ENCODE measurements at places on chromosomes 5 and 9. TPM values are rescaled to one million over a fixed set of nuclear protein-coding genes. Genes with fewer than 3 reads are reported as not detected.

Gene KIF4B
- 0.01 TPM for polyA plus RNA-seq

Gene TOR1B
- polyA plus RNA-seq = 29.5 TPM

Gene ISL1
- 0.07 TPM for polyA plus RNA-seq

Gene SH3RF2
- polyA plus RNA-seq = 0.53 TPM

- no peak overlapping the region for H3K4me3 ChIP-seq
- no peaks in the 10 kb centered on the region for H3K27me3 ChIP-seq
- peak; percentile 79 for DNase-seq
- H3K4me1 ChIP-seq = no peaks in the 10 kb centered on the region
Measured at GRCh38 chr9:100020121-100020795, 78.5 kb downstream of the ERP44 start.

DNA sequence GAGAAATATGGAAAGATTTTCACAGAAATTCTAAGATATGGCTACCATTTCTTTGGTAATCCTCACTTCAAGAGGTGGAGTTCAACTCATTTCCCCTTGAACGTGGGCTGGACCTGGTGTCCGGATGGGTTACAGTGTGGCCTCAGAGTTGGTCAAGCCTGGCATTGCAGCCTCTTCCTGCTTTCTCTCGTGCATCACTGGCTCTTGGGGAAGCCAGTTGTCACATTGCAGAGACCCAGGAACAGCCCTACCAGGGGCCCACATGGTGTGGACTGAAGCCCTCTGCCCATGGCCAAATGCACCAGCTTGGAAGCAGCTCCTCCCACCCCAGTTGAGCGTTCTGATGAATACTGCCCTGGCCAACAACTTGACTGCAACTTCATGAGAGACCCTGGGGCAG is 47.7 kb upstream of the FCN1 start:
- no peak overlapping the region for H3K27ac ChIP-seq
- H3K27me3 ChIP-seq = no peaks in the 10 kb centered on the region
- H3K36me3 ChIP-seq = no peaks in the 10 kb centered on the region
- no peaks in the 10 kb centered on the region for H3K4me1 ChIP-seq
- H3K4me3 ChIP-seq = no peak overlapping the region

GRCh38 chr9:12712532-12712931 is 19.3 kb downstream of the TYRP1 start:
- H3K27me3 ChIP-seq = no peaks in the 10 kb centered on the region
- DNase-seq = no peak
- no peak overlapping the region for H3K27ac ChIP-seq
- H3K36me3 ChIP-seq = no peaks in the 10 kb centered on the region
- H3K4me3 ChIP-seq = no peak overlapping the region

DNA sequence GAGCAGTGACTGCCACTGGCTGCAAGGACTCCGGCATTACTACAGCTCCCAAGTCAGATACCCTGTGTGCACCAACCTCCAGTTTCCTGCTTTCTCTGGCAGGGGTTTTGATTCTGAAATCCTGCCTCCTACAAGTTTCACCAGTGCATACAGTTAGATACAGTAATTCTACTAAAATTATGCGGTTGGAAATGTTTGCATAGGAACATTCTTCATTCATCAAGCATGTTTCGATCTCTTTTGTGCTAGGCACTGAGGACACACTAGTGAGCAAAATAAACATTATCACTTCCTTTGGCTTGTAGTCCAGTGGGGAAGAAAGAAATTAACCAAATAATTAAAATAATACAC is 152.2 kb downstream of the TMEM167A start:
- no peaks in the 10 kb centered on the region for H3K27me3 ChIP-seq
- DNase-seq = peak; percentile 18
- H3K27ac ChIP-seq = no peak overlapping the region
- H3K4me1 ChIP-seq = no peaks in the 10 kb centered on the region
- H3K4me3 ChIP-seq = no peak overlapping the region

DNA sequence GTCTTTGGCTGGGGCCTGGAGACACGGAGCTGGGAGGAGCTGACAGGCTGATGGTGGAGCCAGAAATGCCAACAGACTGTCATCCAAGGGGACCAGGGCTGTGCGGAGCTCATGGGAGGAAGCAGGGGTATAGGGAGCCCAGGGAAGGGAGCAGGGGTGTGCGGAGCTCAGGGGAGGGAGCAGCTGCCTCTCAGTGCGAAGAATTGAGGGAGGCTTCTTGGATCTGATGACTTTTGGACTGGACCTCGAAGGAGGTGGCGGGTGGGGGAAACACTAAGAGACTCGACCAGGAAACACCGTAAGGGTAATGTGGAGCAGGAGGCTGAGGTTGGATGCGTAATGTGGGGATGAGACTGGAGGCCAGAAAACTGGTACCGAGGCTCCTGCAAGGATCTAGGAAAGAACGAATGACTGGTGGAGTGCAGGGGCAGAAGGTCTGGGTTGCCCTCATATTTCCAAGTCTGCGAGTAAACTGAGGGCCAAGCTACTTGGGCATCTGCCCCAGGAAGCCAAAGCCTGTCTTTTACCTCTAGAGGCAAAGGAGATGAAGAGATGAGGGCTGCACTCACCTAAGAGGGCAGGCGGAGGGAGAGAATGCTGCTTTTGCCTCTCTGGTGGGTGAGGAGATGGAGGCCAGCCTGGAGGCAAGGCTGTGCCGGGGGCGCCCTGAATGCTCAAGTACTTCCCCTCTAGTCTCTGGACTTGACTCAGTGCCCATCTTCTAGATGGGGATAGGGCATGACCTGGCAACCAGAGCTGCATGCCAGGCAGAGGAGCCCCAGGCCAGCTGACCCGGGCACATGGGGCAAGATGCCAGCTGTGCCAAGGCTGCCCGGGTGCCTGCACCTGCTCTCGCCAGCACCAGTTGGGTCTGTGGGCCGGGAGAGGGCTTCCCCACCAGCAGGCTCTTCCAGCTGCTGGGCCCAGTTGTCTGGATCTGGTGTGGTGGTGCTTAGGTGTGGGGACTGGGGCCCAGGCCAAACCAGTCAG is 2.3 kb downstream of the PTGS1 start:
- peaks cover 35% of the 10 kb centered on the region for H3K4me1 ChIP-seq
- no peaks in the 10 kb centered on the region for H3K27me3 ChIP-seq
- DNase-seq = no peak

- H3K27me3 ChIP-seq = peaks cover 4% of the 10 kb centered on the region
- no peak overlapping the region for H3K4me3 ChIP-seq
- no peaks in the 10 kb centered on the region for H3K36me3 ChIP-seq
- H3K27ac ChIP-seq = no peak overlapping the region
Measured at GRCh38 chr9:134252084-134252830, 74.0 kb upstream of the RXRA start.

DNA sequence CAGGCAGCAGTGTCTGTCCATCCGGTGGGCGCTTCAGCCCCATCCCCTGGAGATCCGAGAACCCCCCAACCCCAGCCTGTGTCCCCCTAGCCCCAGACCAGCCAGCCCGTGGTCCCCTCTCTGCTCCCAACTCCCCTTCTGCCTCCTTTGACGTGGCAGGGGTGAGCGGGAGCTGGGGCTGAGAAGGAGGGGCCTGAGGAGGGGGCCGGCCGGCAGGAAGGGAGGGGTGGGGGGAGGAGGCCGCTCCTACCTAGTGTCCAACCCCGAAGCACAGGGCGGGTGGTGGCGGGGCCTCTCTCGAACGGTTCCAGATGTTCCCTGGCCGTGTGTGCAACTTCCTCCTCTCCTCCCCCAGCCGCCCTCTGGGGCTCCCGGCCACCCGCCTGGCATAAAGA is 31.0 kb downstream of the GOLGA2 start:
- H3K4me3 ChIP-seq = peak overlapping the region; percentile 43
- H3K27me3 ChIP-seq = no peaks in the 10 kb centered on the region
- DNase-seq = peak; percentile 89
- peak overlapping the region; percentile 80 for H3K27ac ChIP-seq

DNA sequence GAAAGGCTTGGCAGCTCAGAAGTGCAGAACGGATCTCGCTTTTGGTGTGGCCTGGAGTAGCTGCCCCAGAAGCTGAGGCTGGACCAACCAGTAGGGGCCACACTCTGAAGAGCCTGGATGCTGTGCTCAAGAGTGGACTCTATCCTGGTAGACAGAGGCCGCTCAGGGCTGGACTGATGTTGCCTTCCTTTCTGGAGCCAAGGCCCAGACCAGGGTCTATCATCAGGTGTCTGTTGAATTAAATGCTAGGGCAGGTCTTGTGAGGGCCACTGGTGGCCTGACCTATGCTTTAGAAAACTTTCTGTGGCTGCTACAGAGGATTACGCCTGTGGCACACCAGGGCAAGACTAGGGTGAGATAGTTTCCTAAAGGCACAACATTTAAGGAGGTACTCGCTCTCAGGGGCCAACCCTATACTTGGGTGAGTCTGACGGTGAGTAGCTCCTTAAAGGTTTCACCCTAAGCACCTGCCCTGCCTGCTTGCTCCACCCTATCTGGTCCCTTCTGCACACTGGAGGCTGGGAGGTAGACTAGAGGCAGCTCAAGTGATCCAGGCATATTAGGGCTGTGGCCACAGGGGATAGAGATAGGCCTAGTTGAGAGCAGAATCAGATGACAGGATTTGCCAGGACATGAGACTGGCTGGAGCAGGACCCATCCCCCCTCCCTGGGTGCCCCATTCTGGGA is 9.8 kb upstream of the IRF1 start:
- peaks cover 38% of the 10 kb centered on the region for H3K4me1 ChIP-seq
- H3K36me3 ChIP-seq = no peaks in the 10 kb centered on the region
- no peak overlapping the region for H3K27ac ChIP-seq
- H3K27me3 ChIP-seq = no peaks in the 10 kb centered on the region
- no peak overlapping the region for H3K4me3 ChIP-seq
- no peak for DNase-seq

- no peaks in the 10 kb centered on the region for H3K4me1 ChIP-seq
- no peak for DNase-seq
Measured at GRCh38 chr5:120988941-120989340, 524.8 kb downstream of the PRR16 start.

GRCh38 chr5:163846512-163846911 is 341.1 kb downstream of the MAT2B start:
- H3K27me3 ChIP-seq = no peaks in the 10 kb centered on the region
- no peak overlapping the region for H3K27ac ChIP-seq
- DNase-seq = peak; percentile 49
- H3K4me3 ChIP-seq = no peak overlapping the region
- no peaks in the 10 kb centered on the region for H3K36me3 ChIP-seq

DNA sequence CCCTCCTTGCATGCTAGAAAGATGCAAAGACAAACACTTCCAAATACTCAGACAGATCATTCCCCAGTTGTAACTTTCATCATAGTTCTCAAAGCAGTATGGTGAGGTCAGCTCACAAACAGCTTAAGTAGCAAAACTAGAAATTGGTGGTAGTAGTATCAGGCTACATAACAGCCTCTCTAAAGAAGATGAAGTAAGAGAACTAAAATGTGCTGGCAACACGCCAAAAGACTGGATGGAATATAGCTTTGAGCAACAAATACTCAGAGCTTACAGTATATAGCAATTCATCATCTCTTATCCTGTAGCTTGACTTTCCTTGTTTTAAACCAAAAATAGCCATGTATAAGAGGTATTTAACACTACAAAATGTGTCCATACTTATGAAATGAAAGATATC is 7.5 kb downstream of the PFDN1 start:
- H3K27me3 ChIP-seq = no peaks in the 10 kb centered on the region
- peak; percentile 98 for DNase-seq
- peaks cover 18% of the 10 kb centered on the region for H3K4me1 ChIP-seq
- H3K4me3 ChIP-seq = no peak overlapping the region
- H3K36me3 ChIP-seq = peaks cover 1% of the 10 kb centered on the region

DNA sequence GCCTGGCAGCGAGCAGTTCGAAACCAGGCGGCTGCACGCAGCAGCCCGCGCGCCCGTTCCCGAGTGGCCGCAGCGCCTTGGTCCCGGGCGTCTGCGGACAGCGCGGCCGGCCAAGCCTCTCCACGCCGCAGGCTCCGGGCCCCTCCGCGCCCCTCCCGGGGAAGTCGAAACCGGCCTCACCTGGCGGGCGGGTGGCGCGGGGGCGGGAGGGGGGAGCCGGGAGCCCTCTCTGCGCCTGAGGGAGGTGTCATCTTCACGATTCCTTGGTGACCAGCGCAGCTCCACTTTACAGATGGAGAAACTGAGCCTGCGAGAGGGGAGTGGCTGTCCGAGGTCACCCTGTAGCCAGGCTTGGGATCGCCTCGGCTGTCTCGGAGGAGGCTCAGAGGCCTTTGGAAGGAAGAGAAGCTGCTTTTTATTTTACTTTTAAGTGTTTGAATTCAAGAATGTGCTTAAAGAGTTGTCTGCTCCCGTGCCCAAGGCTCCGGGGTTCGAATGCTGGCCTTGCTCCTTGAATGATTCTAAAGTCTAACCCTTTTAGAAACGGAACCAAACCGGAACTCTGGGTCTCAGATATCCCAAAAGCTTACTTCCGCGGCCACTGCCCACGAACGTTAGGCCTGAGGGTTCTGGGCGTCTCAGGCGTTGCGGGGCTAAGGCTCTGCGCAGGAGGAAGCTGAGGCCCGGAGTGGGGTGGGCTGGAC is 662 bp downstream of the SUSD3 start:
- no peaks in the 10 kb centered on the region for H3K36me3 ChIP-seq
- no peak overlapping the region for H3K27ac ChIP-seq
- H3K4me3 ChIP-seq = no peak overlapping the region
- DNase-seq = no peak

- H3K27ac ChIP-seq = no peak overlapping the region
- no peak for DNase-seq
- H3K27me3 ChIP-seq = no peaks in the 10 kb centered on the region
- H3K4me3 ChIP-seq = no peak overlapping the region
Measured at GRCh38 chr9:343773-344172, 129.1 kb downstream of the DOCK8 start.

- no peak overlapping the region for H3K4me3 ChIP-seq
- H3K27me3 ChIP-seq = no peaks in the 10 kb centered on the region
- H3K27ac ChIP-seq = no peak overlapping the region
- no peak for DNase-seq
Measured at GRCh38 chr9:129469188-129469987, 151.5 kb downstream of the C9orf50 start.

DNA sequence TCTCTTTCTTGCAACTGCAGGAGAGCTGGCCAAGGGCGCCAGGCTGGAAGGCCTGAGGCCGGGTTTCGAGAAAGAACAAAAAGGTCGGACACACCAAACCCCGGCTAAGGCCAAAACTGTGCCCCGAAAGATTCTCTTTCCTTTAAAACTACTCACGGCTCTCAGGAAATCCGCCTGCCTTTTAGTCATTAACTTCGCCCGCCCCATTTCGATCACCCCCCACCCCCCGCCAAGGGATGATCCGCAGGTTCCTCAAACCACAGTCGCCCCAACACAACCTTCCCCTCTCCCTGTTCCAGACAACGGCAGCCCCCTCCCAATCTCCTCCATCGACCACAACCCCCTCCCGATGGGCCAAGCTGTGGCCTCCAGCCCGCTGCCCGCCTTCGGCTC is 536 bp downstream of the FEM1C start:
- H3K27me3 ChIP-seq = no peaks in the 10 kb centered on the region
- DNase-seq = peak; percentile 41
- peak overlapping the region; percentile 98 for H3K27ac ChIP-seq

All from fibroblast of lung (primary cell).